Stimulated activated CD8-positive, alpha-beta memory T cell treated with anti-CD3 and anti-CD28 coated beads, Interleukin-4, amount 100 ng/mL, for 48 hours (primary cell): ENCODE measurements at places on chromosomes 3 and 15.
A peak's percentile ranks its signal among the peaks of the same experiment; 100 is the strongest.

DNA sequence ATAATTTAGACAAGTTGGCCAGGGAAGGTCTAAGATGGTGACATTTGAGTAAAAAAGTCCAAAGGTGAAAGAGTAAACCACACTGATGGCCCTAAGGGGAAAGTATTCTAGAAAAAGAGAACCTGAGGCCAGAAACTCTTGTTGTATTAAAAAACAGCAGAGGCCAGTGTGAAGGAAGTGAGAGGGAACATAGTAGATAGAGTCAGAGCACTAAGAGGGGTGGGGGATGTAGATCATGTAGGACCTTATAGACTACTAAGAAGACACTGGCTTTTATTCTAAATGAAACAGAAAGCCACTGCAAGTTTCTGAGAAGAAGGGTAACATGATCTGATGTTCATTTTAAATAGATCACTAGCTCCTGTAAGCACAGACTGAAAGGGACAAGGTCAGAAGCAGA is 14.5 kb downstream of the POLQ start:
- no peak for DNase-seq

GRCh38 chr3:11364181-11364580 is 92.0 kb downstream of the ATG7 start:
- DNase-seq: no peak

DNA sequence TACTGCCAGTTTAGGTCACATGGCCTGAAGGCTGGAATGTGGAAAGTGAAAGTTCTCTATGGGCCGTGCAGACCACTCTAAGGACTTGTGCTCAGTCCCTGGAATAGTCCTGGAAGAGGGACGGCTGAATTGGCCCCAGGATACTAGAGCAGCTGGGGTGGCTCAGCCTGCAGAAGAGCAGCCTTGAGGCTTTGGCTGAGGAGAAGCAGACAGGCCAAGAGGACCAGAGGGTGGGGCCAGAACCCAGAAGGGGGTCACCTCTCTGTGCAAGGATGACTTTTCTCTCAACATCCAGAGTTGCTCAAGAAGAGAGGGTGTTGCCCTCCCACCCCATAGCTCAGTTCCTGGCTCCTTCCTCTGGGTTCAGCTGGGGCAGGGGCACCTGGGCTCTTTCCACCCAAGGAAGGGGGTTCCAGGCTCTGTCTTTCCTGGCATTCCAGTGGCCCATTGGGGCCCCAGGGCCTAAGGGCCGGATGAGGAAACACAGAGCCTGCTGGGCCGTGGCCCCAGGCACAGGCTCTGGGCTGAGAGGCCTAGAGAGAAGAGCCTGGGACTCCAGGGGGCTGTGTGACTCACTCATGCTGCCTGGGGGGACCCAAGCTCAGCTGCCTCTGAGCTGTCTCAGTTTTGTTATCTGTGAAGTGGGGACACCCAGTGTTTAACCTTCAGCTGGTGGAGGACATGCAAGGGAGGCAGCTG is 8.5 kb upstream of the FBLN2 start:
- DNase-seq: no peak

DNA sequence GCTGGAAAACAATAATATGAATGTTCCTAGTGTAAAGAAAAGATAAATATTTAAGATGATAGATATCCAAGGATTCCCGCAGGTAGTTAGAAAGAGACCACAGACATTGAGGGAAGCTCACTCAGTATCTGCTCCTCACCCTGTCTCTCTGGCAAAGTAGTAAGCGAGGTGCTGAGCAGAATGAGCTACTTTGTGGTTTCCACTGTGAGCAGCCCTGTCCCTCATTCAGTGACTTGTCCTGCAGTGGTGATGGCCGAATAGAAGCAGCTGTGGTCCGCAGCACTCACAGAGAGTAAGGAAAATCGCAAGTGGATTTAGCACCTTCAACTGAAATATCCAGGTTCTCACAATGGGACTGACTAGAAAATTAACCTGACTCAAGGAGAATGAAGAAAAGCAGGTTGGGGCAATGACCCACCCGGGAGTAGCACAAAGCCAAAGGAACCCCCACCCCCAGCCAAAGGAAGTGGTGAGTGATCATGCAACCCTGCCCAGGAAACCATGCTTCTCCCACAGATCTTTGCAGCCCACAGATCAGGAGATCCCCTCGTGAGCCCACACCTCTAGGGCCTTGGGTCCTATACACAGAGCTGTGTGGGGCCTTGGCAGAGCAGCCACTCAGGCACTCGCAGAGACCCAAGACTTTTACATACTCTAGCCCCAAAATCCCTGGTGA is 21.8 kb upstream of the SLC25A38 start:
- DNase-seq: peak; percentile 71

DNA sequence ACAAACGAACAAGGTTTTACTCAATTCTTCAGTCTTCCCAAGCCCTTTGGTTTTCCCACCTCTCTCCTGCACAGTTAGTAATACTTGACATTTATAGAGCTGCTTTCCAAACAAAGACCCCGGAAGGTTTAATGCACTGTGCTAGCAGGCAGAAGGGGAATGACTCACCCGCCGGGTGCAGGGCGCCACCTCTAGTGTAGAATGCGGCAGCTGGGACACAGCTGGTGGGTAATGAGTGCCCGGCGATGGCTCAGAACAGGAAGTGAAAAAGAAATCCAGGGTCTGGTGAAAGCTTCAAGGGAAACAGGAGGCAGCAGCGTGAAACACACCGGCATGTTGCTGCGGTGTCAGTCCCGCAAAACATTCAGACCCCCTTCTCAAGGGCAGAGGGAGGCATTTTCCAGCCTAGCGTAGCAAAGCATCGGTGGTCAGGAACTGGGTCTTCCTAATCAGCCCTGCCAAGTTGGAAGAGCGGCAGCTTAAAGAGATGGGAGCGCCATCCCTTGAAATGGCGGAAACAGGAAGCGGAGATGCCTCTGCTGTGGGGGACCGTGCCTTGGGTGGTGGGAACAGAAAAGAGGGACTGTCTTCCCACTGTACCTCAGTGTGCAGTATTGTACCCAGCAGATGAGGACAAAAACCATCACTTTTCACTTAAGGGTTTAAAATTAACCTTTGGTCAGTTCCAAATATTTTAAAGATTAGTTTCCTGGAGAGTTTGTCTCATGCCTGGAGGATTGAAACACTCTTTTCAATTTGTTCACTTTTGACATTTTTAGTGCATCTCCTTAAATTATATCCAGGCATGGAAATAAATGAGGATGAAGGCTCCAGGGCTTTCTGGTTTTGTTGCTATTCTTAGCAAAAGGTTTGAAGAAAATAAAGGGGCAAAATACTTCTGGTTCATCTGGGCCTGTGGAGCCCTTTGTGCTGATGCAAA is 160.7 kb upstream of the MCTP2 start:
- DNase-seq: no peak

GRCh38 chr3:159650726-159651125 is 337.9 kb upstream of the IL12A start:
- DNase-seq: no peak

GRCh38 chr3:14772533-14773138 is 46.1 kb upstream of the FGD5 start:
- peak; percentile 12 for DNase-seq

DNA sequence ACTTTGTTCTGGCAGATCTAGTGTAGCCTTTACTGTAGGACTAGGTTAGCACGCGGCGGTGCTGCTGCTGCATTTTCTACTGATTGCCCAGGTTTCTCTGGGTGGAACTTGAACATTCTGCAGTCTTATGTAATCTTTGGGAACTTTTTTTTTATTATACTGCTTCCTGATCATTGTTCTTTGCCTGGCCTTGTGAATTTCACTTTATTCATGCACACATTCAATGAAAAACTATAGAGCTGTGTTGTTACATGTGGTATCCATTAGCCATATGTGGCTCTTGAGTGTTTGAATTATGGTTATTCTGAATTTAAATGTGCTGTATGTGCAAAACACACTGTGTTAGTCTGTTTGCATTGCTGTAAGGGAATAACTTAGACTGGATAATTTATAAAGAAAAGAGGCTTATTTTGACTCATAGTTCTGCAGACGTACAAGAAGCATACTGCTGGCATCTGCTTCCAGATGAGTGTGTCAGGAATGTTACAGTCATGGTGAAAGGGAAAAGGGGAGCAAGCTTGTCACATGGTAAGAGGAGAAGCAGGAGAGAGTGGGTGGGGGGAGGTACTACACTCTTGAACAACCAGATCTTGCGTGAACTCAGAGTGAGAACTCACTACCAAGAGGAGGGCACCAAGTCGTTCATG is 26.5 kb downstream of the MEF2A start:
- no peak for DNase-seq

- no peak for DNase-seq
Measured at GRCh38 chr3:187103251-187103650, 36.0 kb downstream of the RPL39L start.

DNA sequence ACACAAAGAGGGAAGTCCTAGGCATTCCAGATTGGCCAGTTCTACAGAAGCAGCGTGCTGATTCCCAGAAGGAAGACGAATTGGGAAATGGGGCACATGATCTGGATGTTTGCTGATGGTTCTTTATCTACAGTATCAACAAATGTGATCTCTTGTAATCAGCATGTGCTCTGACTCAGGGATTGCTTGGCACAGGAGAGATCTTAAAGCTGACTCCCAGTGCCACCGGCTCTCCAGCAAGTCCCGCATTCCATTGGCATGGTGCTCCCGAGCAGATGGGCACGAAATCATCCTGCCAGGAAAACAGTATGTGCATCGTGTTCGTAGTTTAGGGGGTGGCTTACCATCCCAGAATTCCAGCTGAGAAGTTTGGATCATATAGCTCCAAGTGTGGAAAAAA is 259.9 kb upstream of the NR2F2 start:
- DNase-seq: no peak

DNA sequence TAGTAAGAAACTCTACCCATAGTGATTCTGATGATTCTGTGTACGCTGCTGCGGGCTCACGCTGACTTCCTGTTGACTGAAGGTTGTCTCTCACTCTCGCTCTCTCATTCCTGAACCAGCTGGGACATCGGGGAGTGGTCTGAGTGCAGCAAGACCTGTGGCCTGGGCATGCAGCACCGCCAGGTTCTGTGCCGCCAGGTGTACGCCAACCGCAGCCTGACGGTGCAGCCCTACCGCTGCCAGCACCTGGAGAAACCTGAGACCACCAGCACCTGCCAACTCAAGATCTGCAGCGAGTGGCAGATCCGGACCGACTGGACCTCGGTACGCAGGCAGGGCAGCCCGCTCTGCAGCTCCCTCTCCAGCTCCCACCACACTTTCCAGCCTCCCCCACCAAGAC is 63.6 kb upstream of the NR2E3 start:
- no peak for DNase-seq

DNA sequence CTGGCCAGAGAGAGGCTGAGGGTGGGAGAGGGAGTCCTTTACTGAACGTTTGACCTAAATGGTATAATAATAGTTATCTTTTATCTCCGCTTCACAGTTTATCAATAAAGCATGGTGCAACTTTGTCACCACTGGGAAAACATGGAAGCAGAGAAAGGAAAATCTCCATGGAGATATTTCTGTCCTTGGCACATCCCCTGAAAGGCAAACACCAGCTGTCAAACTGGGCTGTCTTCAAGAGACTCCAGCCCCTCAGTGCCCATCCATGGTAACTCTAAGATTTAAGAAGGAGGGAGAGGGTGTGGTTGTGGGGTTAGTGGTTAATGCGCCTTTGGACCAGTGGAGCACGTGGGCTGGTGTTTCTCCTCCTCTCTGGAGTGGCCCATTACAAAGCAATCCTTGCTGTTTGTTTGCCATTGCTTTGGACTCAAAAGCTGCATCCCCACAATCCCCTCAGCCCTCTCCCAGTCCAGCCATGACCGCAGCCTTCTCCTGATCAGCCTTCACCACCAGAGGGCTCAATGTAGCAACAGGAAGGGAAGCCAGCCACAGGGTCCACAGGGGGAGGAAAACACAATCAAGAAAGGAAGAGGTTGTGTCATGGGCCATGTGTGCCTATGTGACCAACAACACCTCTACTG is 38.2 kb upstream of the FAM174B start:
- no peak for DNase-seq
